ENCODE measurements at places on chromosomes 3 and 15. TPM values are rescaled to one million over a fixed set of nuclear protein-coding genes. Genes with fewer than 3 reads are reported as not detected.

DNA sequence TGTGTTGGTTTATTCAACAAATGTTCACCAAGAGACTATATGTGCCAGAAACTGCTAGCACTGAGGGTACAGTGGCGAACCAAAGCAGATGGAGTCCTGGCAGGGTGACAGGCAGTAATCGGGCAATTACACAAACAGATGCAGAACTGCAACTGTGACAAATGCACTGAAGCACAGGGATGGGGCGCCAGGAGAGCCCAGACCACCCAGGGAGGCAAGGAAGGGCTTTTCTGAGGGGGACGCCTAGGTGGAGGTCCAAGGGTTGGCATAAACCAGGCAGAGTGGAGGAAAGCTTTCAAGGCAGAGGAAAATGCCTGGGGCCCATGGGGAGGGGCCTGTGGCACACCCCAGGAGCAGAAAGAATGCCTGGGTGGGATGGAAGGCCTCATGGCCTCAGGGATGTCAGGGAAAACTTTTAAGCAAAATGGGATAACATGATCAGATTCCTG is 5.5 kb downstream of the DIS3L start:
- no peak for DNase-seq

DNA sequence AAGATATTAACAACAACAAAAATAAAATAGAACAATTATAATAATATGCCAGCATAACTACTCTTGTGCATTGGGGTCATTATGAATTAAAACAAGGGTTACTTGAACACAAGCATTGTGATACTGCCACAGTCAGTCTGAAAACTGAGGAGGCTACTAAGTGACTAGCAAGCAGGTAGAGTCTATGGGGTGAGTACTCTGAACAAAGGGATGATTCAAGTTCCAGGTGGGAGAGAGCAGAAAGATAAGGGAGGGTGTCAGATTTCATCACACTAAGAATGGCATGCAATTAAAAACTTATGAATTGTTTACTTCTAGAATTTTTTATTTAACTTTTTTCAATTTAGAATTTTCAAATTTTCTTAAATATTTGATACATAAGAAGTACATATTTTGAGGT is 754.4 kb upstream of the GOLIM4 start:
- DNase-seq: no peak

- no peak for DNase-seq
Observed at GRCh38 chr3:106261396-106261795, 392.6 kb upstream of the CBLB start.

DNA sequence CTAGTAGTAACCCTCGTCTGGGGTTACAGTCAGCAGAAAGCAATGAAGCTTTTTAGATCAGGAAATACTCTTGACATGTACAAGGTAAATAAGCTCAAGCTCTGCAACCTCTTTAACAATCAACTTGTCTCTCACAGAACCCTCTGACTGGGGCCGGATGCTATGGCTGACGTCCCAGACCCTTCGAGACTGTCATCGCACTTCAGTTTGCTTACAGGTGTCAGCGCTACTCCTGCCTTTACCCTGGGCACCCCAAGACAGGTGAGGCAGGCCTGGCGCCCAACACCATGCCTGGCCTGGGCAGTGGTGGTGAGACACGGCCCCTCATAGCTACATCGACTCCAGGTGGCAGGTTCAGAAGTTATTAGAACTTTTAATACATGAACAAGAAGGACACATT is 30.6 kb downstream of the LRRFIP2 start:
- DNase-seq: no peak

- no peak for DNase-seq
Observed at GRCh38 chr15:50943638-50944037, 35.2 kb downstream of the AP4E1 start.

- DNase-seq: no peak
Observed at GRCh38 chr15:82848241-82848993, 39.0 kb downstream of the WHAMM start.

DNA sequence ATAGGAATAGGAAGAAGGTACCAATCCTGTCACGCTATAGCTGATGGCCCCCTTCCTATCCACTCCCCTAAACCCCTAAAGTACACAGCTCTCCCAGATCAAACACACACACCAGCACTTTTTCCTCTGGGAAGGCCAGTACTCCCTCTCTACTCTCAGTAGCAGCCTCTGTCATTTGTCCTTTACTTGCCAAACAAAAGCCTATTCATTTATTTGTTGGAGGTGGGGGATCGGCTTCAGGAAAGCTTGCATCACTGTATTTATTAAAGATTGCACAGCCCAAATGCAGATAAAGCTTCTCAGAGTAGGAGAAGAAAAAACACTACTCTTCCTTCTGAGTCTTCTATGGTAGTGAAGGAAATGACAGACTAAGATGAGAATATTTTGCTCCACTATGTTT is 429.7 kb upstream of the RASGRP1 start:
- no peak for DNase-seq

DNA sequence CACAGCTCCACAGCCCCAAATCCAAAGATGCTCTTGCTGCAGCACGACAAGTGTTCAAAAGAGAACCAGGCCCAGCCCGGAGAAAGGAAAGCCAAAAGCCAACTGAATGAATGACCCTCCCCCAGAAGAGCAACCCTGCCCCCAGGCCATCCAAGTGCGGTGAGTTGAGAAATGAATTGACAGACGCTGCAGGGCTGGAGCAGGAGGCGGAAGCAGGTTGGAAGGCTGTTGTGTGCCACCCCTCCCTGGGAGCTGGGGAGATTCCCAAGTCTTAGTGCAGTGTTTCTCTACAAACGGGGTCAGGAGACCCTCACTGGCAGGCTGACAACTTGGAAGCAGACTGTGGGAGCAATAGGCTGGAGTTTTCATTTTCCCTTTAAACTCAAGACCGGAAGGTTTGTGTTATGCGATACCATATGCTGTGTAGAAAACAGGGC is 3.5 kb upstream of the SPTBN5 start:
- DNase-seq: no peak

GRCh38 chr3:195105841-195106417 is 165.0 kb downstream of the XXYLT1 start:
- DNase-seq: no peak

GRCh38 chr3:45259133-45259532 is 33.0 kb upstream of the TMEM158 start:
- DNase-seq: no peak

DNA sequence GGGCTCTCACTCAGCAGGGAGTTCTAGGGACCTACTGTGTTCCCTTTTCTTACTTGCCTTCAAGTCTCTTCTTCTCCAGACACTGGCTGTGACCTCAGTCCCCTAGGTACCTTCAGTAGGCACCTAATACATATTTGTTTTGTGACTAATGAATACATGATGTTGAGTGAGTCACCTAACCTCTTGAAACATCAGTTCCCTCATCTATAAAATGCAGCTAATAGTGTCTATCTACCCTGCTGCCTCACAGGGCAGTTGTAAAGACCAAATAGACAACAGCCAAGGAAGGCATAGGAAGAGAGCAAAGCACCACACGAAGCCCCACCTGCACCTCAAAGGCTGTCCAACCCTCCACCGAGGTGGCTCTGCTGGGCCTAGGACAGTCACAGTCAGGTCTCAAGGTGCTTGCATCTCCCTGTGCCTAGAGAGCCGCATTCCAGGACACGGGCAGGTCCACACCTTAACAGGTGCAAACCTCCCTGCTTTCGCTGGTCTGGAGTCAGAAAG is 29.1 kb downstream of the DAPK2 start:
- DNase-seq: no peak

DNA sequence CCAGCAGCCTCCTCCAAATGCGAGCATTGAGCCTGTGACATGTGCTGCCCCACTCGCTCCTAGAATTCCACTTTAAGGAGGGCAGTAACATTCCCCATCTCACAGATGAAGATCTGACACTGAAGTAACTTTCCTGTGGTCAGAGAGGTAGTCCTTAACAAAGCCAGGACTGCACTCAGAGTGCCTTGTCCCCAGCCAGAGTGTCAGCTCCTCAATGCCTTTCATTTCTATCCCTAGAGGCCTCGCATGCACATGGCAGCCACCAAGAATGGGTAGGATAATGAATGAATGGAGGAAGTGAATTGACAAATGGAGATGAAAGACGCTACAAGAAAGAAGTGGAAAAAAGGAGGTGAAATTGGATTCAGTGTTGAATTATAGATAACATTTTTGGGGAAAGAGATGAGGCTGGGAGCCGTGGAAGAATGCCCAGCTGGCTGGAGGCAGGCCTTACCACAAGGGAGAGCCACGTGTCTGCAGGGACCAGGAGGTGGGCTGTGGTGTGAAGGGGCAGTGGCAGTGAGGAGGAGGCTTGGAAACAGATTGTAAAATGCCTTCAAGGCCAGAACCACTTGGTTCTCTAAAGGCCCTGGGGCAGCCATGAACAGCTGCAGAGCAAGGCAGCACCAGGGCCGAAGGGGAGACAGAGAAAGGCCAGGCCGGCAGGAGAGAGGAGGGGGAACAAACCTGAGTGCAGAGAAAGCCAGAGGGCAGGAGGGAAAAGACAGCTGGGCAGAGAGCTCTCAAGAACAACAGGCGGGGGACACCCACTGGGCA is 10.4 kb downstream of the CFAP92 start:
- no peak for DNase-seq

- no peak for DNase-seq
Observed at GRCh38 chr3:62201438-62202035, 171.8 kb downstream of the FEZF2 start.

- DNase-seq: no peak
Observed at GRCh38 chr3:4712109-4712508, 219.0 kb downstream of the ITPR1 start.

Gene ADGRG7
- total RNA-seq: not detected

Gene SAMMSON
- not detected for total RNA-seq

Gene MUC20
- total RNA-seq: 5.0 TPM

Gene TP63
- 5.6 TPM for total RNA-seq

Gene KLF15
- total RNA-seq: 0.14 TPM

Gene MAGEL2
- not detected for total RNA-seq

Gene FOXB1
- 11.8 TPM for total RNA-seq

Gene ROPN1
- not detected for total RNA-seq

Gene CXCR6
- 10.7 TPM for total RNA-seq
